ENCODE measurements at places on chromosomes 2 and 18.

DNA sequence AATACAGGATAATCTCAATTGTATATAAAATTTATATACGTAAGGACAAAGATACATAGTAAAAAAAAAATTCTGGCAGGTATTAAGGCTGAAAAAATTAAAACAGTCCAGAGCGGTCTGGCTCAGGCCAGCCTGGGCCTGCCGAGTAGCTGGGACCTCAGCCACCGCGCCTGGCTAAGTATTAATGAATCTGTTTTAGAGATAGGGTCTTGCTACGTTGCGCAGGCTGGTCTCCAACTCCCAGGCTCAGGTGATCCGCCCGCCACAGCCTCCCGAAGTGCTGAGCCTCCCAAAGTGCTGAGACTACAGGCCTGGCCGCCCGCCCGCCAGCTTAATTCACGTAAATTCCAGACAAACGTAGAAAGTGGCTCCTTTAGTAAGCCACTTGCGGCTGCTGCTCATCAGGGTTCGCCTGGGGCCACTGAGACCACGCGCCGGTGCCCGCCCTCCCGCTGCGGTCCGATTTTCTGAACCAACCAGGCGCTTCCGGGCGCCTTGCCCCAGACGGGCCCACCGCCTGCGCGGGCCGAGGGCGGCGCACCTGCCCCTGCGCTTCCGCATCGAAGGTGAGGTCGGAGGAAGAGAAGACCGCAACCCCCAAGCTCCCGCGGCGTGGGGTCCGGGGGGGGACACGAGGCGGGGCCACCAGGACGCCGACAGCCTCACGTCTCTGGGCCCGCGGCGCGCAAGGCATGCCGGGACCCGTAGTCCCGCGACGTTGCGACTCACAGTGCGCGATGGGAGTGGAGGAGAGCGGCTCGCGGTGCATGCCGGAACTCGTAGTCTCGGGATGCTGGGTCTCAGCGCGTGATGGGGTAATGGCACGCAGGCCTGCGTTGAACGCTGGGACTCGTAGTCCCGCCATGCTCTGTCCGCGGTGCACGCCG lies 695 bp upstream of the CTDP1 start:
- DNase-seq, result peak; percentile 94

DNA sequence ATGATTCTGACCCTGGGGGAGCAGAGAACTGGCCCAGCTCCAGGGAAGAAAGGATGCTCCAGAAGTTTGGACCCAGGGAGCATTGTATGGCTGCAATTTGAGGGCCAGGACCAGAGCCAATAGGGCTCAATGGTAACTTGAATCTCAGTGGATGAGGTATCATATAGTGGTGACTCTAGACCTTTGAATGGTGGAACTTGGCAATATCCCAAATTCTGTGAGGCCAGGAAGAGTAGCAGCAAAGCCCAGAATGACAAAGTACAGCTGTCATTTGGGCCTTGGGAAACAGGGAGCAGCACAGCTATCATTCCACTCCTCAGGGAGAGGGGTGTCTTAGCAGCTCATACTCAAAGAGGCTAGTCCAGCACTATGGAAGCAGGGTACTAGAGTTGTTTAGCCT lies 332.9 kb upstream of the RBMS1 start:
- DNase-seq, result no peak

DNA sequence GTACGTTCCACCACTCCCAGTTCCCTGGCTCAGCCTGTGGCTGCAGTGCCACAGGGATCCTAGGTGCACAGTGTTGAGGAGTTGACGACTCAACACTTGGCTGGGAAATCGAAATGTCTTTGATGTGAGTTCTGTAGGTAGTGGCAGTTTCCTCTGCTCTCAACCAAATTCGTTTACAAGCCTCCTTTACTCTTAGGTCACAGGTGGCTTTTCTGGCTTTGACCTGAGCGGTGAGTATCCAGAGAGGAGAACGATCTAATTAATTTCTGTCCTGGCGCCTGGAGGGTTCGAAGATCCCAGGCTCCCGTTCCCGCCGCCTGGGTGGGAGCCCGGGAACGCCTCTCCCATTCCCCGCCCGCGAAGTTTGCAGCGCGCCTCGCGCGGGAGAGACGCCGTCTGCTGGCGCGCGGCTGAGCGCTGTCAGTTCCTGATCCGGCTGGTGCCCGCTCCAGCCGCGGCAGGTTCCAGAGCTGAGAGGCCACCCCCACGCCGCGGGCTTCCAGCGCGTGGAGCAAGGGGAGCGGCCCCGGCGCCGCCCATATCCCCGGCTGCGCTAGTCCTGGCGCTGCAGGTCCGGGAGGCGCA lies at the start of gene LAMA3:
Gene LAMA3, plus strand, starts transcription at position 423 of the 585 bp plus-strand sequence. CDS start 231 bp downstream, outside the sequence.
- no peak for DNase-seq

DNA sequence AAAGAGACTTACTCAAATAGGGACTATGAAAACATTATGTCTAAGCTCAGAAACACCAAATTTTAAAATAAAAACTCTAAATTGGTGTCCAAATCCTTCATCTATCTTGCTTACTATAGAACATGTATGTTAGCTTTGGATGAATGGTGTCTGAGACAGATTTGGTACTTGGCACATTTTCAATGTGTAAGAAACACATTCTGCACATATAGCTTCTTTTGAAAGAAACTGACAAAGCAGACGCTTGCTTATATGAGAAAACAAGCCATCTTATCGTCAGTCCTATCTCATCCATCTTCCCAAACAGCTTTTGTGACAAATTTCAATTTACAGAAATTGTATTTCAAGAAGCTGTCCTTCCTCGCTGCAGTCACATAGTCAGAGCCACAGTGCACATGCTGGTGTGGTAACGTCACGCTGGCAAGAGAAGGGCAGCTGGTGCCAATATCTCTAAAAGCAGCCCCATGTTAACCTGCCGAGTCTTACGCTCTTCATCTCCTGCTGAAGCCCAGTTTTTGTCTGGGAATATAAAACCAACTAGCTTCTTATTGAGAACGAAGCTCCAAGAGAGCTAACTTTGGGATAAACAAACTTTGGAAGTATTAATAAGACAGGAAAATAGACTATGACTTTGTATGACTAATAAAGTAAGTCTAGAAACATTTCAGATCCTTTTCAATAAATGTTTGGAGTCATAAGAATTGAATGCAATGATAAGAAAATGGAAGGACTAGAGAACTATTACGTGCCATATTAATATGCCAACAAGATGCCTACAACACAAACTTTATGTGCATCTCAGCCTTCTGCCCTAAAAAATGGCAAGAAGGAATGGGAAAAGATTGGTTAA lies 74.9 kb upstream of the TFCP2L1 start:
- DNase-seq, result no peak

- no peak for DNase-seq
Observed at GRCh38 chr2:222305516-222306392, 7.0 kb upstream of the PAX3 start.

DNA sequence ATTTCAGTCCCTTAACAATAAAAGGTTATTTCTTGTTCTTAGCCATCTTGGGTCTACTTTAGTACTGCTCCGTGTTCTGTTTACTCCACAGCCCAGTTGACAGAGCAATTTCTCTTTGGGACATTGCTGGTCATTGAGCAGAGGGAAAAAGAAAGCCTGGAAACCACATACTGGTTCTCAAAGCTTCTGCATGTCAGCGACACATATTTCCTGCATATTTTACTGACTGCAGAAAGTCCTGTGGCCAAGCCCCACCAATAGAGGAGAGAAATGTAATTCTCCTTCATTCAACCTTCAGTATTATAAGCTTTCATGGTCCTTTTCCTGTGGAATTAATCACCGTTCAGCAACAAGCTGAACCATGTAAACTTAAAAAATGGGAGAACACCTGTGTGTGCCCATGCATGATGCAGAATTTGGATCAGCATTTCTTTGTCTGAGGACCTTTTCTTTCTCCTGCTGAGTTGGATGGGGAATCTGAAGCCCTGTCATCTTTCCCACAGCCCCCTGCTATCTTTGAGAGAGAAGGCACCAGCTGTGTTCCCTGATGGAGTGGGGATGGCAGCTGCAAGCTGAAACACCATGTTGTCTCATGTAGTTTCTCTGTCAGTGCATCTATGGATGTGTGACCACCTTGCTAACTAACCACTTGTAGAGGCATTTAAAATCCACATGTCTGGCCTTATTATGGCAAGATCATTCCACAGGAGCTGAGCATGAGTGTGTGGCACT lies 431.6 kb downstream of the MEIS1 start:
- no peak for DNase-seq

GRCh38 chr18:73283788-73284187 lies 416.0 kb upstream of the NETO1 start:
- DNase-seq, result peak; percentile 11

DNA sequence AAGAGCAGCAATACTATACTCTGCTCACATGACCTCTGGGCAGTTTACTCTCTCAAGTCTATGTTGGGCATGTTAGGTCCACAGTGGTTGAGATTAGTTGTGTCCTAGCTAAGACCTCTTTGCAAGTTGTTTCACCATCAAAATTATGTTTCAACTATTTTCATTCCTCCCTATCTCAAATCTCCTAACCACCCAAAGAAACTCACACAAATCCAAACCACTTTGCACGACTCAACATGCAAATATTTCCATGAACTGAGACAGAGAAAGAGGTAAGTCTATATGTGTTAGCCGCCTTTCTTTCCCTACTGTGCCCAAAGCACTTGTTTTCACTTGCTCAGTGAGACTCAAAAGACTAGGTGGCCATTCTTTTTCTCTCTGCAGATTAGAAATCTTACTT lies 546.8 kb downstream of the TNS1 start:
- DNase-seq, result no peak

GRCh38 chr18:49169037-49169521 lies 218.3 kb upstream of the SMAD7 start:
- no peak for DNase-seq

DNA sequence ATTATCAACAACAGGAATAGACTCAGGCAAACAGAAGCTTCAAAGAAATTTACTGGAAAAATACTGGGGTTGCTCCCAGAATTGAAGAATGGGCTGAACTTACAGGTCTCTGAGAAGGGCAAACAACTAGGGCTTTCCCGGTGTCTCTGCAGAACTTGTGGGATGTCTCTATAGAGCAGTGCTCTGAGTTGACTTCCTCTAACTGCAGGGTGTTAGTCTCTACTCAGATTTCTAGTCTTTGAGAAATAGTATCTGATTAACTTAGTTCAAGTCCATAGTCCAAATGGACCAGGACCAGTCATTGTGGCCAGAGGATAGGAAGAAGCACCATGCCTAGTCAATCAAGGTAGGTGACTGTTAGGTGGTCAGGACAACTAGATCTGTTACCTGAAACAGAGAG lies 45.8 kb downstream of the LIMS1 start:
- DNase-seq, result no peak

DNA sequence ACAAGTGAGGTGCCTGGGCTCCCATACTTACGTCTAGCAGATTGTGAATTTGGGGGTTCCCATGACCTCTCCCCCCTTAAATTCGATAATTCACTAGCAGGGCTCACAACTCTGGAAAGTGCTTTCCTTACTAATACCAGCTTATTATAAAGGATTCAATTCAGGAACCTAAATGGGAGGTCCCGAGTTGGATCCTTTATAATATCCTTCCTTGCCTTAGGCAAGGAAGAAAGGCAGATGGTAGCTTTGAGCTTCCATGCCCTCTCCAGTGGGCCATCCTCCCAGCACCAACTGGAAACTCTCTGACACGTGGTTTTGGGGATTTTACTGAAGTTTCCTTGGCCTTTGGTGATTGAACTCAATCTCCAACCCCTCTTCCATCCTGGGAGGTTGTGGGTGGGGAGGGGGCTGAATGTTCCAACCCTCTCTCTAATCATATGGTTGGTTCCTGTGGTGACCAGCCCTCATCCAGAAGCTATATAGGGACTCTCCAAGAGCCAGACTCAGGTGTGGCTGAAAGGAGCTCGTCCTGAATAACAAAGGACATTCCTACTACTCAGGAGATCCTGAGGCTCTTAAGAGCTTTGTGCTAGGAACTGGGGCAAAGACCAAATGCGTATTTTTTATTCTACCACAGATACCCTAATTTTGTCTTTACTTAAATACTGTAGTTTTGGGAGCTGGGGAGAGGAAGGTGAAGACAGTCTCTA lies 62.2 kb downstream of the HAUS1 start:
- DNase-seq, result no peak

Measured in NT2/D1 (cell line).